ENCODE measurements at places on chromosomes 3 and 15.

DNA sequence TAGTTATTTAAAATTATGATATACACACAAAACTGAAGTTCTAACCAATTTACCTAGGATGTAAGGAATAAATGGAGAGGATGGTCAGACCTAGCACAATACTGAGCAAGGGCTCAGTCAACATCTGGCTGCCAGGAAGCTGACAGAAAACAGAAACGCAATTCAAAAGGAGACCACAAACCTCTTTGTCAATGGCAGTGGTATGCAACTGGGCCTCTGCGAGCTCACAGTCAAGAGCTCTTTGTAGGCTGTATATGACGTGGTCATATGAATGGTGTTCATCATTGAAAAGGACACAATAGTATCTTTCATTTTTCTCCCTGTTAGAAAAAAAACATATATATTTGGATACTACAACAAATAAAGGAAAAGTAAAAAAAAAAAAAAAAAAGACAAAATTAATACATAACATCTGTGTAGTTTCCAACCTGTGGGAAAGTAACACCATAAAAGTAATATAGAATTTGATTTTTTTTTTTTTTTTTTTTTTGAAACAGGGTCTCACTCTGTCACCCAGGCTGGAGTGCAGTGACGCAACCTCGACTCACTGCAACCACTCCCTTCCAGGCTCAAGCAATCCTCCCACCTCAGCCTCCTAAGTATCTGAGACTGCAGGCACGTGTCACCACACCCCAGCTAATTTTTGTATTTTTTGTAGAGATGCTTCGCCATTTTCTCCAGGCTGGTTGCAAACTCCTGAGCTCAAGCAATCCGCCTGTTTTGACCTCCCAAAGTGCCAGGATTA, 37.9 kb downstream of the UBR1 start:
- no peak for DNase-seq

GRCh38 chr3:108448593-108448992, 61.8 kb downstream of the MYH15 start:
- no peak for DNase-seq

DNA sequence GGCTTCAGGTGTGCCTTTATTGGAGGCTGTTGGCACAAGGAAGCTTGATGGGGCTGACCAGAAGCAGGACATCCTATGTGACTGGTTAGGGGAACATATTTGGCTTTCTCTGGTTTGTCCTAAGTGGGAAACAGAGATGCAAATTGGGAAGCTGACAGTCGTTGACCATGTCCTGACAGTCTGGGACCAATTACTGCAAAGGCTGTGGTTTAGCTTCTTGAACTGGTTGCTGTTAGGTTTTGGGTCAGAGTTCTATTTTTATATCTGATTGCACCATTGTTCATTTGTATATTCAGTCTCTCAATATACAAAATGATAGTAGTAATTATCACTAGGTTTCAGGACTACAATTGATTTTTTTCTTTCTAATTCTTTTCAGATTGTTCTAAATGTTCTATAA, 36.8 kb downstream of the SNTN start:
- no peak for DNase-seq

DNA sequence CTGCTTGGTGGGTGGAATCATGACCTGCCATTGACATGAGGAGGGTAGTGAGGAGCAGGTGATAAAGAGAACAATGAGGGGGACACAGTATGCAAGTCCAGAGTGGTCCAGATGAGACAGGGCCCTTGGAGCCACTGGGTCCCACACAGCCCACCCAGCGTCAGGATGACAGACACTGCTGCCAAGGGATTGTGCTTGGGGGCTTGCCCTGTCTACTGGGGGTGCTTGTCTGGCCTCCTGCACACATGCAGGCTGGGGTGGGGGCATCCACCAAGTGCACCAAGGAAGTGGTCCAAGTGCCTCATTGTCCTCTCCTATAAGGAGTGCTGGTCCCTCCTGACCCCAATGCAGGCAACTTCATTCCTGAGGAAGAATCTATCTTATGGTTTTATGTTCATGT, 39.2 kb upstream of the CTSH start:
- no peak for DNase-seq

- no peak for DNase-seq
Observed at GRCh38 chr15:49084285-49084570, 38.0 kb upstream of the SECISBP2L start.

- no peak for DNase-seq
Observed at GRCh38 chr15:65653801-65654521, 32.2 kb downstream of the SLC24A1 start.

DNA sequence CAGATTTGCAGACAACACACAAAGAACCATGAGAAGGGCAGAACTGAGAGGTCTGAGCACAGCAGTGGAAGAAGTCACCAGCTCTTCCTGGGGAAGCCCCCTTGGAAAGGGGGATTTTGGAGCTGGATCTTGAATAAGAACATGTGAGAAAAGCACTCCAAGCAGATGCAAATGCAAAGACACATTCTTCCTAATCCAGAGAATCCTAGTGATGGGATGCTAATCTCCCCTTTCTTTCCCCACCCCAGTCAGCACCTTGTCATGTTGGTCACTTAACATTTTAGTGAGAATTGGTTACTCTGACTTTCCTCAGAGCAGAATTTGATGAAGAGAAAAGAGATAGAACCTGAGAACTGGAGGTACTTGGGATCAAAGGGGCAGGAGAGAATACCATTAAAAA, 148.5 kb downstream of the SSR3 start:
- no peak for DNase-seq

DNA sequence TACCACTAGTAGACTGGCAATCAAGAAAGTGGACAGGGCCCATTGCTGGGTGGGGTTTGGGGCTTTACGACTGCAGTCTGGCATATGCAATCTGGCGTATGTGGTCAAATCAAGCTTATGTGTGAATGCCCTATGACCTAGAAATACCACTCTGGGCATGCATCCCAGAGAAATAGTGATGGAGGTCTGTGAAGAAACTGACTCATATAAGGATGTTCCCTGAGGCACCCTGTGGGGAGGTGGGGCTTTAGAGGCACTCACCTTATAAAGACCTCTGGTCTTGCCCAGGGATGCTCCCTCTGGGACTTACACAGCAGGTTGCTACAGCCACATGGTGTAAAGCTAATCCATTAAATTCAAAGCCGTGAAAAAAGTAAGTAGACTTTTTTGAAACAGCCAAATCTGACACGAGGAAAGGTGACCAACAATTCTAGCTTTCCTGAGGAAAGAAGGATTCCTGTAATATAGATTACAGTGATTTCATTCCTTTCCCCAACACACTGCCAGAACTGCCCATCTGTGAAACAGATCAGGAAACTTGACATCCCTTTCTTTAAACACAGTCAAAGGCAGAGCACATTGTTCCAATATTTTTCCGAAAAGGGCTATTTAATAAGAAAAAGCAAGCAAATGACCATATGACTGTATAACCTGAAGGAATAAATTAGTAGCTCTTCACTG, 13.6 kb downstream of the RARRES1 start:
- no peak for DNase-seq

- no peak for DNase-seq
Observed at GRCh38 chr15:81223346-81223971, 26.8 kb downstream of the IL16 start.

DNA sequence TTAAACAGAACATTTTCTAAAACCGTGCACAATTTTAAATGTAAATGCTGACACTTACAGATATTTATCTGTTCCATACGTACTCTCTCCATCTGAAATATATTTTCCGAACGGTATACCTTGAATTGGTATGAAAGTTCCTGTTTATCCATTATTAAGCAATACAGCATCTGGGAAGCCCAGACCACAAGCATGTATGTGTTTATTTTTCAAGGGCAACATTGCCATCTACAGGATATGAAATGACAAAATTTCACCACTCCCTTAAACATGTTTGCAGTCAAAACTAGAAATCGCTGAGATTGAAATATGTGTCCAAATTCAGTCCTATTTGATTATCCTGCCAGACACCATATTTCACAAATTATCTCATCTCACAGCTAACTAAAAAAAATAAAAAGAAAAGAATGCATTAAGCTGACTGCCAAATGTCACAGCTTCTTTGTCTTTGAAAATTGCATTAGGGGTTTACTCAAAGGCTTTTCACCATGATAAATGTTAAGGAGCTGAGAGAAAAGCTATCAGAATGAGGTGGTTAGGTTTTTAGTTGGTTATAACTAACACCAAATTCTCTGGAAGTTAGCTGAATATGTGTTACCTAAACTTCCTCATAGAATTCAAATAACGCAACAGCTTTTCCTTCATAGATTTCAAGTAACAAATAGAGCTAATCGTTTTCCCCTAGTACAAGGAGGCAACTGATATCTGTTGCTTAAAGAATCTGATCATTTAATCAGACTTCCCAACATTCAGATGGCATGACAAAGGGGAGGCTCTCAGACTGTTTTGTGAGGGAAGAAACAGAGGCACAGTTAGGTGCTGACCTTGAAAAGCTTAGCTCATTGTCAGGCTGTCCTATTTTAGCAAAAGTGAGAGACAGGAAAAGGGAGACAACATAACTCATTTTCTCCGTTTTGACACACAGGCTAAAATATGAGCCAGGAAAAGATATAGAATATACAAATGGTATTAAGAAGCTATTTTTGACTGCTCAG, 533.1 kb downstream of the TBL1XR1 start:
- DNase-seq: no peak

DNA sequence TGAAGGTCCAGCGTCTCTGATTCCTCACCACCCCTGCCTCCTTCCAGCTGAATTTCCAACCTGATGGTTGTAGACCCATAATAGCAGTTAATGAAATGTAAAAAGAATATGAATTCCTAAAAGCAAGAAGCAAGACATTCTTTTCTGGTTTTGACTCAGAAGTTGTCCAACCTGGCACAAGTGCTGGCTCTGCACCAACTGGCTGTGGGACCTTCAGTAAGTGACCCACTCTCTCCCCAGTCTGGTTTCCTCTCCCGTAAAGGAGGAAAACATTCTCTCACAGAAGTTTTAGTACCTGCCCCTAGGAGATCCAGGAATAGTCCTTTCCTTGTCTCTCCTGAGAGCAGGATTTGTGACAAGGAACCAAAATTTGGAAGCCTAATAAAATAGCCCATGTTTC, 236.9 kb upstream of the TRIM42 start:
- no peak for DNase-seq

- DNase-seq: peak; percentile 28
Observed at GRCh38 chr15:72319985-72320671, at the start of gene CELF6. TSS of gene CELF6 (minus strand) at chr15:72320157. CDS start at chr15:72319874, 283 bp downstream.

GRCh38 chr3:182710557-182711157, 82.6 kb upstream of the ATP11B start:
- no peak for DNase-seq

DNA sequence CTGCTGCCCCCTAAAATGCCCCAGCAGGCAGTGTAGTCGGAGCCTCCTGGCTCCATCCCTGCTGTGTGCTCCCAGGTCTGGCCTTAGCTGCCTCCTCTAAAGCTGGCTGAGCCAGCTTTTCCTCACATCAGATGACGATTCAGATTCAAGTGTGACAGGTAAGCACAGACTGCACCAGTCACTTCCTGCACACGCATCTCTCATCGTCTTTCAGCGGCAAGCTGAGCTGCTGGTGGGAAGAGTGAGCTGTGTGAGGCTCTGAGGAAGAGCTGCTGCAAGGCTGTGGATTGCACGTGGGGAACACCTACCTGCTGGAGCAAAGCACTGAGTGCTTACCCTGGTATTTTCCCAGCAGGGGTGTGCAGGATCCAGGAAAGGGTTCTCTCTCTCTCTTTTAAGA, 88.4 kb upstream of the RPL32 start:
- no peak for DNase-seq

DNA sequence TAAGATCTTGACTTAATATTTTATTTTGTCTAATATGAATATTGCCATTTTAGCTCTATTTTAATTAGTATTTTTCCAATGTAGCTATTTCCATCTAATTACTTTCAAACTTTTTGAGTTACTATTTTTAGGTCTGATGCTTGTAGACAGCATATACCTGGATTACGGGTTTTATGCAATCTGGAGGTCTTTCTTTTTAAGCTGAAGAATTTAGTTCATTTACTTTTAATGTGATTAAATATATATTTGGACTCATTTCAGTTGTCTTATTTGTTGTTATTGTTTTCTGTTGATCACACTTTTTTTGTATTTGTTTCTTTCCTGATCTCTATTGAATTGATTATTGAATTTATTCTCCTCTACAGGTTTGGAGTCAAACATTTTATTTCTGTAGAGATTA, 30.3 kb downstream of the THRB start:
- no peak for DNase-seq

GRCh38 chr3:49602049-49602554, 47.8 kb downstream of the BSN start:
- no peak for DNase-seq

DNA sequence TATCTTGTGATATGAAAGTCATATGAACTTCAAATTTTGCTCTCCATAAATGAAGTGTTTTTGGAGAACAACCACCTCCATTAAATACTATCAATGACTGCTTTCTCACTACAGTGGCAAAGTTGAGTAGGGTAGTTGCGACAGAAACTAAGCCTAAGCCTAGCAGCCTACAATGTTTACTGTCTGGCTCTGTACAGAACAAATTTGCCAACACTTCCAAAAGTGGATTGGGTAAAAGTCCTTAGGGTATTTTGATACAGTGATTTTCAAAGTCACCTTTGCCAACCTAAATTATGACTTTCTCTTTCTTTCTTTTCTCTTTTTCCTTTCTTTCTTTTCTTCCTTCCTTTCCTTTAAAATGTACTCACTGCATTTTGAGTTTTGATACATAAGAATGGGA, 142.6 kb downstream of the PLCL2 start:
- DNase-seq: no peak

DNA sequence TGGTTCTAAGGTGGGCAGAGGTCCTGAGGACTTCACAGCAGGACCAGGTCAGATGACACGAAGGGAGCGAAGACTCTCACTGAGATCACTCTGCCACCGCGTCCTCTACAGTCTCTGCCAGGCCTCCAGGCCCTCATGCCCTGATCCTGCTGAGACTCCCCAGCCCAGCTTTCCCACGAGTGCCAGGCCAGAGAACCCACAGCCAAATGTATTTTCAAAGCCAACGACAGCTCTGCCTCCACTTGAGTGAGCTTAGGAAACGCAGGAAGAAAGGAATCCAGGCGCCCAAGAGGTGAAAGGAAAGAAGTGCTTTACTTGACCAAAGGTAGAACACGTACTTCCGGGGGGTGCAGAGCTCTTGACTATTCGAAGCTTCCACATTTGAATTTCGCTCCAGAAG, 275.0 kb downstream of the XXYLT1 start:
- no peak for DNase-seq

DNA sequence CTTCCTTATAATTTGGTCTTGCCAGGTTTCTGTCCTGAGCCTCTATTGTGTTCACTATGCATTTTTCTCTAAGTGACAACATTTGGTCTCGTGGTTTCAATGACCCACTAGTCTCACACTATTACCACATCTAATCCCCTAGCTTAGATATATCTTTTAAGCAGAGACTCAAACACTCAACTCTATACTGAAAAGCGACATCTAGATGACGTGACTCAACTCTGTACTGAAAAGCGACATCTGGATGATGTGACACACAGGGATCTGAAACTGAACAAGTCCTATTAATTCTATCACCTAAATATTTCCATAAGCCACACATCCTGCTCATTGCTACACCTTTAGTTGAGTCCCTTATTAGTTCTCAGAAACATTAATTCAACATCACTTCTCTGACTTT, 141.7 kb upstream of the MBNL1 start:
- DNase-seq: no peak

- no peak for DNase-seq
Observed at GRCh38 chr3:99662838-99663570, 24.6 kb downstream of the COL8A1 start.

- no peak for DNase-seq
Observed at GRCh38 chr3:71974786-71975185, 189.8 kb upstream of the PROK2 start.

Data from stimulated activated CD4-positive, alpha-beta T cell treated with anti-CD3 and anti-CD28 coated beads, TNF-alpha, amount 100 ng/mL, for 1 hour (primary cell).